Omental fat pad (tissue), 4 donors: ENCODE measurements at places on chromosomes 2 and 18.

- DNase-seq: no peak
Measured at GRCh38 chr18:23593720-23594119, 7.4 kb upstream of the NPC1 start.

DNA sequence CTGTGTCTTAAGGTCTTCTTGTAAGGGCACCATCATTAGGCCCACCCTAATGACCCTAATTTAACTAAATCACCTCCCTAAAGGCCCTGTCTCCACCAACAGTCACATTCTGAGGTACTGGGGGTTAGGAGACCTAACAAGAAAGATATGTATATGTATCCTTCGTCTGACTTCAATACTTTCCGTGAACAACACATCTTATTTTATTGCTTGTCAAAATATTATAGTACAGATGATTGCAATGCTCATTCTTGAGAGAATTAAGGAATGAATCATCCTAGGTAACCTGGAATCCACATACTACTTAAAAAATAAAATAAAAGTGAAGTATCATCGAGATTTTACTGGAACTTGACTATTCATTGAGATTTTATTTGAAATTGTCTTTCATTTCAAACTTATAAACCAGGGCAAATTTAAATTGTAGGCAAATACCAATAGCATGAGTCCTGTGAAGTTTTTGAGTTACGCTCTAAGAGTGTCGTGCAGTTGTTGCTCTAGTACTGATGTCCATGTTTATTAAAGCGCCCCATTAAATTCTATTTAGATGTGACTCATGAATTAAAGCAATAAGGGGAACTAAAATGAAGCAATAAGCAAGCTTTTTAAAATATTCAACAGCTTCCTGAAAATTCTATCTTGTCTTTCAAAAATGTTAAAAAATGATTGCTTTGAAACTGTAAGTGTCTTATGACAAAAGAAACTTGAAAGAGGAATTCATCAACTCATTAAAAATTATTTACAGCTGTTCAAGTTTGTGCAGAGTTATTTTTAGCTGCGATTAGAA, 40.0 kb downstream of the CCDC102B start:
- no peak for DNase-seq

DNA sequence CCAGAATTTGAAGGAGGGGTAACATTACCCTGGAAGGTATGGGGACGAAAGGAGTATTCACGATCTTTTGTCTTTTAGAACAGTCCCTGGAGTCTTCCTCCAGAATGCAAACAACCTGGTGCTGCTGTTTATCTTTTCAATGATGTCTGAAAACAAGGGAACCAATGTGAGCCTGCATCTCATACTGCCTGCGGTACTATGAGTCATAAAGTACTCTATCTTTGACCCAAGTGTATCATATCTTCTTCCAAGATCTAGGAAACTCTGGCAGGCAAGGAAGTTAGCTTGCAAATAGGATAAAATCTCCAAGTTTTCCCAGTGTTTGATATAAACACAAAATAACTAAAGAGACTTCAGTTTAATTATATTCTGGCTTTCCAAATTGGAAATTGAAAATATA, 968.5 kb downstream of the LRP1B start:
- no peak for DNase-seq

DNA sequence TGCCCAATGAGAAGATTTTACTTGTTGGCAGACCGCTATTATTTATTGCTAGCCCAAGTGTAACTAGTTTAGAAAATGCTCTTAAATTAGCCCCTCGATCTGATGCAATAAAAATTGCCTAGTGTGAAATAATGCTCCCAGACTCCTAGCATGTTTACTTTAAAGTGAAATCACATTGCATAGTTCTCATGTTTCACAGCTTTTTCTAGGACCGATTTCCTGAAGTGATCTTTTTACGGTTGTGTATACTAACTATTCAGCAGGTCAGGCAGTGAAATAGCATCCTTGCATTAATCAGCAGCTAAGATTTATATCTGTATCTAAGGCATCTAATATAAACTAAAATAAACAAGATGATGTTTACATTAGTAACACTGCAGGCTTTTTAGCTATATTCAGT, 52.4 kb downstream of the PMS1 start:
- DNase-seq: no peak

GRCh38 chr18:39591649-39592048, 2026.1 kb upstream of the CELF4 start:
- no peak for DNase-seq

GRCh38 chr18:52700816-52701215, 360.8 kb downstream of the DCC start:
- no peak for DNase-seq
